ENCODE measurements at places on chromosomes 1 and 21.
A peak's percentile ranks its signal among the peaks of the same experiment; 100 is the strongest.

GRCh38 chr21:16124378-16125138 lies 394.8 kb downstream of the USP25 start:
- DNase-seq, result no peak
- no peaks in the 10 kb centered on the region for H3K36me3 ChIP-seq
- H3K27me3 ChIP-seq, result no peaks in the 10 kb centered on the region
- H3K27ac ChIP-seq, result no peak overlapping the region
- H3K4me3 ChIP-seq, result no peak overlapping the region
- no peaks in the 10 kb centered on the region for H3K4me1 ChIP-seq

- no peaks in the 10 kb centered on the region for H3K4me1 ChIP-seq
- H3K4me3 ChIP-seq, result no peak overlapping the region
- peaks cover 7% of the 10 kb centered on the region for H3K27me3 ChIP-seq
- DNase-seq, result no peak
- H3K27ac ChIP-seq, result no peak overlapping the region
These were observed 593.8 kb downstream of the MATN1 start for GRCh38 chr1:30129421-30130055.

- DNase-seq, result no peak
- H3K4me3 ChIP-seq, result no peak overlapping the region
- no peak overlapping the region for H3K27ac ChIP-seq
- H3K36me3 ChIP-seq, result no peaks in the 10 kb centered on the region
- no peaks in the 10 kb centered on the region for H3K27me3 ChIP-seq
These were observed 1765.2 kb downstream of the NCAM2 start for GRCh38 chr21:22763442-22763841.

DNA sequence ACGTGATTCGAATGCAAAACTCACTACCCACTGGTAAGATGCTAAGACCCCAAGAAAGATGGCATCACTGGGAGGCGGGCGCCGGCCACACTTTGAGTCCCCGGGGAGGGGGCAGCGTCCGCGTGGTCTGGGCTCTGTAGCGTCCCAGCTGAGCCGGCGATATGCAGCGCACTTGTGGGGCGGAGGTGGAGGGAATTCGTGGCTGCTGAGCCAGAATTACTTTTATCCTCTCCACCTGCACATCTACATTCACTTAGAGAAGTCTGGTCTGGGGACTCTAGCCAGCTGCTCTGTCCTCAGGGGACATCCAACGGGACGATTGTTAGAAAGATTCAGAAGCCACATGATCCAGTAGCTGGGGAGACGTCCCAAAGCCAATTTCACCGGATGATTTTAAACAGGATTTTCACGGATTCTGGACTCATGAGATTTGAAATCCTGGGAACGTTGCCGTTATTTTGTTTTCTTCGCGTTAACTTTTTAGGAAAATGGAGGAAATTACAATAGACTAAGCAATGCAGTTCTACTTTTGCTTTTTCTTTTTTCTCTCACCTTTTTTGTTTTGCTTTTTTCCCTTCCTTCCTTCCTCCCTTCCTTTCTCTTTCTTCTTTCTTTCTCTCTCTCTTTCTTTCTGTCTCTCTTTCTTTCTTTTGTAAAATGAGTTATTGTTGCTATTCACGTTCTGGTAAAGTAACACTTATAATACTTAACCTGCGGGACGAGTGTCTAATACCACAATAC lies 1.3 kb downstream of the JAM2 start:
- no peaks in the 10 kb centered on the region for H3K27me3 ChIP-seq
- no peaks in the 10 kb centered on the region for H3K4me1 ChIP-seq
- H3K36me3 ChIP-seq, result no peaks in the 10 kb centered on the region

DNA sequence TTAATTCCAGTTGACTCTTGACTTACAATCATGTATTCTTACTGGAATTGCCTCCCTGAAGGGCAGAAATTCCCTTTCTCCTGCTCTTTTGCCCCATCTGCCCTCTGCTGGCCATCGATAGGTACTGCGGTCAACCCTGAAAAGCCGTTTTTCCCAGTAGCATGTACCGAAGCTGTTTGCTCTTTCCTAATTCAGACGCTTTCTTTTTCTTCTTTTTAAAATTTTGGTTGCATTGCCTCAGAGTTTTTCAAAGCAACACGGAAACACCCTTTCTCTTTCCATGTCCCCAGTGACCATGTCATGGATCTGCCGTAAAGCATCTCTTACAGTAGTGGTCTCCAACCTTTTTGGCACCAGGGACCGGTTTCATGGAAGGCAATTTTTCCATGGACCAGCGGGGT lies 164.2 kb upstream of the C1orf21 start:
- no peaks in the 10 kb centered on the region for H3K36me3 ChIP-seq
- H3K27ac ChIP-seq, result no peak overlapping the region
- peak; percentile 42 for DNase-seq
- no peaks in the 10 kb centered on the region for H3K4me1 ChIP-seq
- H3K4me3 ChIP-seq, result no peak overlapping the region

GRCh38 chr1:111221276-111221632 lies 6.3 kb upstream of the CHI3L2 start:
- H3K27ac ChIP-seq, result peak overlapping the region; percentile 97
- H3K4me1 ChIP-seq, result peaks cover 99% of the 10 kb centered on the region
- no peak for DNase-seq
- peak overlapping the region; percentile 47 for H3K4me3 ChIP-seq
- no peaks in the 10 kb centered on the region for H3K36me3 ChIP-seq
- H3K27me3 ChIP-seq, result no peaks in the 10 kb centered on the region

- H3K27me3 ChIP-seq, result peaks cover 5% of the 10 kb centered on the region
- no peak overlapping the region for H3K4me3 ChIP-seq
- peaks cover 26% of the 10 kb centered on the region for H3K4me1 ChIP-seq
- no peak overlapping the region for H3K27ac ChIP-seq
These were observed 4.1 kb downstream of the PPM1J start for GRCh38 chr1:112711041-112711440.

- H3K4me3 ChIP-seq, result no peak overlapping the region
- H3K27me3 ChIP-seq, result no peaks in the 10 kb centered on the region
- DNase-seq, result no peak
- no peak overlapping the region for H3K27ac ChIP-seq
- no peaks in the 10 kb centered on the region for H3K4me1 ChIP-seq
These were observed 16.0 kb upstream of the EFHD2 start for GRCh38 chr1:15393475-15394257.
